Activated CD4-positive, alpha-beta T cell treated with anti-CD3 and anti-CD28 coated beads for 24 hours (primary cell): ENCODE measurements at places on chromosomes 5 and 9.

- no peak for DNase-seq
Observed at GRCh38 chr5:88364991-88365390, 96.3 kb upstream of the TMEM161B start.

DNA sequence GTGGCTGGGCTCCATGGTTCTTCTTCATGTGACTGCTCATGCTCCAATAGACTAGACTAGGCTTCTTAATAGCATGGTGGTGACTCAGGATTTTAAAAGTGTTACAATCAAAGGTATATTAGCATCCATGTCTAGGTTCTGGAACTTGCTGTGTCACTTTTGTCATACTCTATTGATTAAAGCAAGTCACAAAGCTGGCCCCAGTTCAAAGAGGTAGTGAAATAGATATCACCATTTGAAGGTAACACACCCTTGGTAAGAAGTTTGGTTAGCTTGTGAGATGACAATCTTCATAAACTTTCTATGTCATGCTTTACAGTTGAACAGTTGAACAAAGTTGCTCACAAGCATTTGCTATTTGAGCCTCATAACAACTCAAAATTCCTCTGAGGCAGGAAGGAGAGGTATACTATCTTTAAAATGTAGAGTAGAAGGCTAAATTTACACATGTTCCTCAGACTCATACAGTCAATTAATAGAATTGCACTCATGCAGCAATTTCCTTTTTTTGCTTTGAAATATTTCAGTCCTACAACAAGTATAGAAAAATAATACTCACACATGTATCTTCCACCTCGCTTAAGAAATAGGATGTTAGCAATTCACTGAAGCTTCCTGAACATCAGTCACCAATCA, 56.8 kb upstream of the TMEM252 start:
- DNase-seq: no peak

- DNase-seq: no peak
Observed at GRCh38 chr9:9945966-9946365, 666.8 kb downstream of the PTPRD start.

- no peak for DNase-seq
Observed at GRCh38 chr5:84227236-84227635, 157.4 kb downstream of the EDIL3 start.

DNA sequence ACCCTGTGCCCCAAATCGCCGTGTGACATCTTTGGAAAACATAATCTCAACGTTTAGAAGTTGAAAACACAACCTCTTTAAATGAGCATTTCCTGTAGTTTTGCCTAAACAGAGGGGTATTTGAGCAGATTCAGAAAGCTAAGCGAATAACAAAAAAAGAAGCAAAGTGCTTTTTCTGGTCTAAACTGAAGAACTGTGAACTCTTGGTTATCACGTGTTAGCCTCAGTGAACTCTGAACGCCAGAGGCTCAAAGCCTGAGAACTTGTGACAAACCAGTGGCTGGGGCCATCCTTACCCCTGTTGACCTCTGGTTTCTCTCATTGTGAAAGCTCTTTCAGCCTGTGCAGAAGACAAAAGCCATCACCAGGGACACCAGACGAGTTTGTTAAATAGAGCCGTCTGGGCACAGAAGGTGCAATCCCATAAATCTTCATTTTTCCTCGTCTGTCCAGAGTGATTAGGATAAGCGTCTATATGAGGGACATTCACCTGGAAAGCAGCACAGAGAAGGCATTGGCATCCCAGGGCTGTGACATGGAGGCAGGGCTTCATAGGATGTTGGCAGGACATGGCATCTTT, 61.4 kb upstream of the ICE1 start:
- no peak for DNase-seq

DNA sequence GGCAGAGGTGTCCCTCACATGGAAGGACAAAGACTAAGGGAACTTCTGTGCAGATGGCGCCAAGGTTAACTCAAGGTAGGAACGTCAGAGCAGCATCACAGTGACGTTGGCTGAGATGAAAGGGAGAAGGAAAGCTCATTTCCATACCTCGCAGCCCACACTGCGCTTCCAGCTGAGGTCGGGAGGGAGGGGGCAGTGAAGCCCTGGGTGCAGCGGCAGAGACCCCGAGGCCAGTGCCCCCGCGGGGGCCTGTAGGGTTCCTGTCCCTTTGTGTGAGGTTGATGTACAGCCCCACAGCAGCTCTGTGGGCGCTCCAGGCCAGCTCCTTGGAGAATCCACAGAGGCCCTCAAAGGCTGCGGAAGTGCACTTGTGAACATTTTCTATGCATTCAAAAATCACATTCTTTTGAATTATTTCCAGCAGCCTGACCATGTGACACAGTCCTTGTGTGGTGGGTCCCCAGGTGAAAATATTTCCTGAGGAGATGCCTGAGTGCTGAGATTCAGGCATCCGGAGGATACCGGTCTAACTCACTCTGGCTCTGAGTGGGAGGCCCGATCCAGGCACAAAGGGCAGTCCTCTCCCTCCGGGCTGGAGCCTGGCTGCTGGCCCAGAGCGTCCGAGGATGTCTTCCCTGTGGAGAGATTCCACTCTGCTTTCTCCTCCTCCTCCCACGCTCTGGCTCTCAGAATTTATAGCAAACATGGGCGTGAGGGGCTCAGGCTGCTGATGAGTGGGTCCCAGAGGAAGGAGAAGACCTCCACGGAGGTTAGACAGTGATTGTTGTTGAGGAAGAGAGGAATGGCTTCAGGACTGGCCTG, 150.7 kb downstream of the ICE1 start:
- no peak for DNase-seq

DNA sequence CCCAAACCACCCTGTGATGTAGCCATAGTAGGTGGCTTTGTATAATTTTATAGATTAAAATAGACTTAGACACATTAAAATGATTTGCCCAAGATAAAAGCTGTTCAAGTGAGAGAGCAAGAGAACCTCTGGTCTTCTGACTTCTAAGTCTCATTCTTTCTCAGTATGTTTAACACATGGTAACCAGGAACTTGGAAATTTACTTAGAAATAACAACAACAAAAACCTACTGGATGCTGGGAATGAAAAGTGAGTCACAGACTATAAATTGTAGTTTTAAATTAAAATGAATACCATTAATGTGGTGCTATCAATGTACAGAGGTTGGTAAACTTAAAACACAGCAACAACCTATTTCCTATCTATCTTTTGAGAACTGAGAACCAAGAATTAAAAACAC, 30.4 kb downstream of the HMGCR start:
- no peak for DNase-seq

DNA sequence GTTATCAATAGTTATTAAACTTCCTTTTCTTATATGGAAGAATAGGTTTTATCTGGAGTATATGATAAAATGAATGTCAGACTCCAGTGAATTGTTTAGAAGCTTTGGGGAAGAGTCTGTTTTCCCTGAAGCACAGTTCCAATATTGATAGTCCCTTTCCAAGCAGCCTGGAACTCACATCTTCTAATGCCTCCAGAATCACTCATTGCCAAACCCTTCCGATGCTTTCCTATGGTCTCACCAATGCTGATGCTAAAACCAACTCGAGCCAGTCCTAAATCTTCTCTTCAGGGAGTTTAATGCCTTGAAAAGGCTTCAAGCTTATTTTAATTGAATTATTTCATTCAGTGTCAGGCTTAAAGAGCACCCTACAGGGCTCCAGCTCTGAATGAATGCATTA, 121.2 kb downstream of the PTTG1 start:
- DNase-seq: no peak

DNA sequence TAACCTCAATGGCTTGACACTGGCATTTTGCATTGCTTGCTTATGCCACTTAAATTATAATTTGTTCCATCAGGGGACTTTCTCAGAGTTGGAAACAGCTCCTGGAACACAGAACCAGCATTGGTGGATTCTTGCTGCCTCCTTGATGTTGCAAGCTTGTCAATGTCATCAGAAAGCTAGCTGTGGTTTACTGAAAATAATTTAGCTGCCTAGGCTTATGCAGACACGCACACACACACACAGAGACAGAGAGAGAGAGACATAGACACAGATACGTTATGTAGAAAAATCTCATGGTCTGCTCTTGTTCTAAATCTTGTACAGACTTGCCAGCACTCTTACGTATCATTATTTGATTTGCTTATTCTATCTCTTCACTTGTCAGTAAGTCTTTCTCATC, 78.0 kb downstream of the HMHB1 start:
- DNase-seq: no peak

- DNase-seq: no peak
Observed at GRCh38 chr9:14298601-14299022, 15.3 kb downstream of the NFIB start.

DNA sequence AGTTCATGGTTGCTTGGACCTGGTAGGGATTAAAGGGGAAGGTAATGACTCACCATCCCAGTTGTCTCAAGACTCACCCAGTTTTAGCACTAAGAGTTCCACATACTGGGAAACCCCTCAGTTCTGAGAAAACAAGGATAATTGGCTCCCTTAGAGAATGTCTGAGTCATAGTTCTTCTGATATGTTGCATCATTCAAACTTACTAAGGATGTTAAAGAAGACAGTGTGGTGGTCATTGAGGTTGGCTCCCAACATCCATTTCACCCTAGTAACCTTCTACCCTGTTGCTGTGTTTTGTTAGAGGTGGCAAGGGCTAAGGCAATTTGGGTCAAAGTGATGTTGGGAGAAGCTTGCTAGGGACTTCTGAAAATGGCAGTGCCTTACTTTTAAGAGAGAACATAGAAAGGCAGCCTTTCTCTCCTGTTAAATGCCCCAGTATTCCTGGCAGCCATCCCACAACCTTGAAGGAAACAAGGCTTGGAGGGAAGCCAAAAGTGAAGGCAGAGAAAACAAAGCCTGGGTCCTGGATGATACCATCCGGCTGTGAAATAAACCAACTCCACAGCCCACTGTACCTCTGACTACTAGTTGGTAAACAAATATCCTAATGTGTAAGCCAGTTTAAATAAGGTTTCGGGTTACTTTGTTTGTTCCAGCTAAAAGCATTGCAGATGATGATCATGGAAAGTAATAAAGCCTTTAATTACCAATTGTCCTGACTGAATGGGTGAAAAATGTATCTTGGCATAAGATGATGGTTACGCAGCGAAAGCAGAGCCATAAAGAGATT, 80.4 kb upstream of the ADAMTSL1 start:
- DNase-seq: no peak

DNA sequence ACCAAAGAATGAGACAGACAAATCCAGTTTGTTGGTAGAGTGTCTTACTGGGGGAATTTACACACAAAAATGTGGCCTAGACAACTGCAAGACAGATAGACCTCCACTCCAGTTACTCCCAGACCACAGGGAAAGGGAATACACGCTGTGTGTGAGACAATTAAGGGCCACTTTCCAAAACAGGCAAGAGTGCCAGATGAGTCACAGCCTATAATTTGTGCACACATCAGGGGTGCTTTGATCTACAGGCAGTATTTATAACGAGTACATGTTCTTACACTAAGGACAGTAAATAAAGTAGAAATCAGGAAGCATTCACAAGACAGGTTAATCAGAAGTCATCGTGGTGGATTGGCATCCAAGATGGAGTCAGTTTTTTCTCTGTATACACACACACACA, 114.8 kb downstream of the ZNF622 start:
- no peak for DNase-seq
